Activated T-cell treated with anti-CD3 and anti-CD28 coated beads for 48 hours (primary cell): ENCODE measurements at places on chromosomes 6 and 20.

DNA sequence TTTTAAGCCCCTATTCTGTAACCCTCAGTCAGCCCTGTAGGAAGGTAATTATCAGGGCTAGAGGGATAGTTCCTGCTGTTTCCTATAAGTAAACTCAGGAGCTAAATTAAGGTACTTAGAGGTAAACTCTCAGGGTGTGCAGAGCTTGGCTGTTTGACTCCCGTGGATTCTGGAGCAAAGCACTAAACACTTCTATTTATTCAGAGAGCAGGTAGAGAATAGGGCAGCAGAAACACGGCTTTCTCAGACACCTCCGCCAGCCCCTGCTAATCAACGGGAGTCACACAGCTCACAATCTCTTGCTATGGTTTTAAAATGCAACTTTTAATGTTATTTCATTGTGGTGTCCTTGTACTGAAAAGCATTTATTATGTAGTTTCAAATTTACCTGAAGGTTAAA lies 21.8 kb downstream of the PRKN start:
- DNase-seq: no peak

DNA sequence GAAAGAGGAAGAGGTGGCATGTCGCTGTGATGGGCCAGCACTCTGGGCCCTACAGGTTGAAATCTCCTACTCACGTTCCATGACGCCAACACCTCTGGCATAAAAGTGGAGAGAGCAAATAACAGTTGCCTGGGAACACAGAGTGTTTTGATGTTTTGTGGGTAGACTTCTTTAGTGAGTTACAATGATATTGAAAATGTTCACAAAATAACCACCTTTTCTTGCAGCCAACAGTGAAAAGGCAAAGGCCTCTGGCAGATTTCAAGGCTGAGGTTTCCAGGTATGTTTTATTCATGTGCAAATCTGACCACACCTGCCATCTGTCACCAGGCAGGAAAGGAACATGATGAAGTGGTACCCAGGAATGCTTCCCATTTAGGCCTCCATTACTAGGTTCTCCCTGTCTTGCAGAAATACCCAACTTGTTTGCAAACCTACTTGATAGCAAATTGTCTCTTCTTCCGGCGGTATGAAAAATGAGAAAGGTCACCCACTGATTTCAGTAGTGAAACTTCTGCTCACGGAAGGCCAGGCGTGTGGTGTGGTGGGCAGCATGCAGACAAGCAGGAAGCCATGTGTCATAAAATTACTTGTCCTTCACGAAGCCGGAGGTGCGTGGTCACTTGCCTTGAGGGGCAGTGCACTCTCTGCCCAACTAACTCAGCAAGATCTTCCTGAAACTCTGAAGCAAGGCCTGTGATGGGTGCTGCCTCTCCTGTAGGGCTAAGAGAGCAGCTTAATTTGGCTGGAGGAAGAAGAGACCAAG lies 299.1 kb upstream of the PRDM1 start:
- no peak for DNase-seq

DNA sequence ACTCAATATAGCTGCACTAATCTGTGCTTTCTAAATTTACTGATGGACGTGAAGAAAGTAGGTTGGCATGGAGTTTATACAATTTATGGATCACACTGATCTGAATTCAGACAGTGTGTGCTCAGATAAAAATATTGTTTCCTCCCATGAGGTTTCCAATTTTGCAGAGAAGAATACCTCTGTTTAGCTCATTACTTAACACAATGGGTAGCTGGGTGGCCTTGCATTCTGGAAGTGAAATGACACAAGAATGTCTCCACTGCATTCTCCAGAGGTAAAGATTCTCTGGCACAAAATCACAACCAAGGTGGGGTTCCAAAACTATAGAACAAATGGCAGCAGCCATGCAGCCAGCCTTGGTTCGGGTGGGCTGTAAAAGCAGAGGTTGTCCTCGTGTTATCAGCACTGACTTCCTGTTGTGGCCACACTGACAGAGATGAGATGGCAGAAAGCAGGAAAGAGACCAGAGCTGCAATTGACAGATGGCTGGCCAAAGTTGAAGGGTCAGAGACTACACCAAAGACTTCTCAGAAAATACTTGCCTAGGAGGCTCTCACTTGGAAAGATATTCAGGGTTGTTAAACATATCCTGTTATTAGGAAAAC lies 50.2 kb downstream of the HDAC2 start:
- DNase-seq: no peak

GRCh38 chr6:28543651-28544610 lies 18.2 kb downstream of the GPX5 start:
- no peak for DNase-seq

DNA sequence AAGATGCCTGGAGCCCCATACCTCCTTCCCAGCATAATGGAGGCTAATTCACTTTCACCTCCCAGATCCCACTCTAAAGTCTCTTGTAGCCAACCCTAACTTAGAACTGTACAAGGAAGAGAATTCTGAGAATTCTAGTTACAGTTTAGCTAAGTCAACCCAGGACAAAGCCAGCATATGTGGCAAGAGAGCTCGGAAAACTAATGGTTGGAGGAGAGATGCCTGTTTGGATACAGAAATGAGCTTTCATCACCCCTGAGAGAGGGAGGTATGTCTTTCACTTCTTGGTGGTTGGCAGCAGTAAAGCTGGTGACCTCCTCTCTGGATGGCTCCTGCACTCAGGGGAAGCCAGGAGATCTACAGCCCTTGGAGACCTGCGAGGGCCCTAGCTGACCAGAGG lies 252.6 kb upstream of the SUPT3H start:
- no peak for DNase-seq

DNA sequence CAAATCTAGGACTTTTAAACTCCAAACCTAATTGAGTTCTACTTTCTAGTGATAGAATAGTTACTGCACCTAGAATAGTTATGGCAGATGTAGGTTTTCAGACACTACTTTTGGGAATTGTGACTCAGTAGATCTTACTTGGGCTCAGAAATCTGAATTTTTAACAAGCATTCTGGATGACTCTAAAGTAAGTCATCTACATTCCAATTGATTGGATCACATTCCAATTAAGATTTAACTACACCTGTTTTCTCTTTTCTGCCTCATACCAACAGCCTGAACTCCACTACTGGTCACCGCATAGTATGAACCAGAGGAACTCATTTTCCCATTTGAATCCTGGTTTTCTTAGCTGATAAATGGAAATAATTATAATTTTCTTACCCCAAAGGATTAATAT lies 49.5 kb upstream of the TFAP2D start:
- DNase-seq: no peak
